ENCODE measurements at places on chromosomes 13 and 19.

- H3K4me1 ChIP-seq, result no peaks in the 10 kb centered on the region
- H3K27ac ChIP-seq, result no peak overlapping the region
- no peak for DNase-seq
- peaks cover 10% of the 10 kb centered on the region for H3K36me3 ChIP-seq
- H3K4me3 ChIP-seq, result no peak overlapping the region
These were observed 18.9 kb downstream of the ZNF563 start for GRCh38 chr19:12314553-12314952.

DNA sequence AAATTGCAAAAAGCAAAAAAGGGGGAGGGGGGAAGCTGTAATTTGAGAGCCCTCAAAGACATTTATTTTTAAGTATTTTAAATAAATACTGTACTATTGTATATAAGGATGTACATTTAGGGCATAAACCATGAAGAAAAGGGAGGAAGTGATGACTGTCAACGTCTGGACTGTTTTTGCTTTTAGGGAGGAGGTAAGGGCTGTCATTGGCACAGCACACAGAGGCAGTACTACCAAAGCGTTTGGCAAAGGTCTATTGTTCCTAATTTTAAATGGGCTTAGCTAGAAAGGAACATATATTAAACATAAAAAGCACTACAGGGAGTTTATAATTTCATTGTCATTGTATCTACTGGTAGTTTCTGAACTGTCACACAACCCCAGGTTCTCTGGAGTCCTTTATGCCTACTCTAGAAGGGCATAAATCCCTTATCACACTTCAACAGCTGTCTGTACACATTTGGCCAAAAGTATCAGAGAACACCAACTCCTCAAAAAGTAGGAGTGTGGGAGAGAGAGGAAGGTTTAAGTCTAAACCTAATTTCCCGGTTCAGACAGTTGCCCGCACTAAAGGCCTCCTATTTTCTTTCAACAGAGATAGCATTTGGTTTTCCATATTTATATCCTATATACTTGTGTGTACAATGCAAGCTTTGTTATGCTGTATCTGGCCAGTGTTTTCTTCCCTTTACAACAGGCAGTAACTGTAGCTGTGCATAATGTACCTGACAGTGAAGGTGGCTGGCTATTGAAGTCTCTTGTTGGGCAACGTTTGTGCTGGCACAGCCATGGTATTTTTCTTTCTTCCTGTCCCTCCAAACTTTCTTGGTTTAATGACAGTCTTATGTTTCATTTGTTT lies 406.2 kb downstream of the KLF5 start:
- no peak overlapping the region for H3K27ac ChIP-seq
- no peaks in the 10 kb centered on the region for H3K4me1 ChIP-seq
- H3K36me3 ChIP-seq, result no peaks in the 10 kb centered on the region
- no peak overlapping the region for H3K4me3 ChIP-seq

GRCh38 chr13:101919541-101920181 lies 467.2 kb downstream of the ITGBL1 start:
- H3K4me1 ChIP-seq, result peaks cover 2% of the 10 kb centered on the region
- no peak overlapping the region for H3K4me3 ChIP-seq
- H3K36me3 ChIP-seq, result no peaks in the 10 kb centered on the region
- DNase-seq, result no peak
- peaks cover 76% of the 10 kb centered on the region for H3K27me3 ChIP-seq

DNA sequence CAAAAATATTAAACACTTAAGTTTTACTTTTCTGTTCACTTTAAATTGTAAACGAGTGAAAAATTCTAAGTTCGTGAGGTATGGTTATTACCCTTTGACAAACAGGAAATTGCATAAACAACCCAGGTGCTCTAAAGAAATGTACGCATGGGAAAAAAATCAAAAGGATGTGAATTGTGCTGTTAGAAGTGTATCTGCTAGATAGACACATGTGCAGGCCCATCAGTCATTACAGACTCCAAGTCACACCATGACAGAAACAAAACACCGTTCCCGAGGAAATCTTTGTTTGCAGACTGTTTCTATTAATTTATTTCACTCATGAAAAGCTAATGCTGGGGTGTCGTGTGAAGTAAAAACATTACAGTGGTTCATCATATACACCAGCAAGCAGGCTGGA lies 17.0 kb upstream of the DOCK9 start:
- H3K27me3 ChIP-seq, result peaks cover 5% of the 10 kb centered on the region
- H3K36me3 ChIP-seq, result no peaks in the 10 kb centered on the region
- no peak for DNase-seq
- no peak overlapping the region for H3K4me3 ChIP-seq
- H3K27ac ChIP-seq, result no peak overlapping the region

GRCh38 chr19:56603829-56604228 lies 8.7 kb downstream of the ZNF71 start:
- no peak overlapping the region for H3K4me3 ChIP-seq
- peaks cover 13% of the 10 kb centered on the region for H3K36me3 ChIP-seq
- H3K27ac ChIP-seq, result no peak overlapping the region
- no peaks in the 10 kb centered on the region for H3K27me3 ChIP-seq
- H3K4me1 ChIP-seq, result no peaks in the 10 kb centered on the region

GRCh38 chr13:113762075-113762474 lies 3.0 kb downstream of the TMEM255B start:
- no peaks in the 10 kb centered on the region for H3K36me3 ChIP-seq
- no peak for DNase-seq
- peaks cover 15% of the 10 kb centered on the region for H3K4me1 ChIP-seq
- no peak overlapping the region for H3K4me3 ChIP-seq
- no peak overlapping the region for H3K27ac ChIP-seq

- peaks cover 20% of the 10 kb centered on the region for H3K36me3 ChIP-seq
- no peak overlapping the region for H3K4me3 ChIP-seq
- no peaks in the 10 kb centered on the region for H3K27me3 ChIP-seq
- peak; percentile 89 for DNase-seq
- peaks cover 35% of the 10 kb centered on the region for H3K4me1 ChIP-seq
These were observed 18.6 kb downstream of the DEDD2 start for GRCh38 chr19:42198676-42199439.

- H3K27me3 ChIP-seq, result no peaks in the 10 kb centered on the region
- no peak for DNase-seq
- H3K36me3 ChIP-seq, result no peaks in the 10 kb centered on the region
- H3K4me3 ChIP-seq, result no peak overlapping the region
- no peak overlapping the region for H3K27ac ChIP-seq
These were observed 342.7 kb downstream of the LMO7 start for GRCh38 chr13:75978818-75979217.

GRCh38 chr13:45872566-45872965 lies 21.0 kb upstream of the SIAH3 start:
- H3K4me1 ChIP-seq, result no peaks in the 10 kb centered on the region
- no peaks in the 10 kb centered on the region for H3K36me3 ChIP-seq
- H3K27me3 ChIP-seq, result no peaks in the 10 kb centered on the region
- no peak for DNase-seq
- H3K27ac ChIP-seq, result no peak overlapping the region
- H3K4me3 ChIP-seq, result no peak overlapping the region

GRCh38 chr19:10748195-10748926 lies 30.5 kb downstream of the DNM2 start:
- no peaks in the 10 kb centered on the region for H3K27me3 ChIP-seq
- H3K4me1 ChIP-seq, result peaks cover 25% of the 10 kb centered on the region
- H3K27ac ChIP-seq, result no peak overlapping the region
- DNase-seq, result no peak

- H3K4me3 ChIP-seq, result no peak overlapping the region
- no peaks in the 10 kb centered on the region for H3K27me3 ChIP-seq
- DNase-seq, result no peak
- H3K27ac ChIP-seq, result no peak overlapping the region
- no peaks in the 10 kb centered on the region for H3K4me1 ChIP-seq
These were observed 40.2 kb downstream of the CARS2 start for GRCh38 chr13:110665491-110666254.

DNA sequence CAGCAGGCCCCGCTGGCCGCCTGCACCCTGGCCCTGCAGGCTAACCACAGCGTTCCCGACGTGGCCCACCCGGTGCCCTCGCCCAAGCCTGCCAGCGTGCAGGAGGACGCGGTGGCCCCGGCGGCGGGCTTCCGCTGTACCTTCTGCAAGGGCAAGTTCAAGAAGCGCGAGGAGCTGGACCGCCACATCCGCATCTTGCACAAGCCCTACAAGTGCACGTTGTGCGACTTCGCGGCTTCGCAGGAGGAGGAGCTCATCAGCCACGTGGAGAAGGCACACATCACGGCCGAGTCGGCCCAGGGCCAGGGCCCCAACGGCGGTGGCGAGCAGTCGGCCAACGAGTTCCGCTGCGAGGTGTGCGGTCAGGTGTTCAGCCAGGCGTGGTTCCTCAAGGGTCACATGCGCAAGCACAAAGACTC lies 72.1 kb downstream of the ZNF536 start:
- peaks cover 4% of the 10 kb centered on the region for H3K27me3 ChIP-seq
- H3K36me3 ChIP-seq, result no peaks in the 10 kb centered on the region
- H3K4me1 ChIP-seq, result peaks cover 2% of the 10 kb centered on the region
- no peak overlapping the region for H3K27ac ChIP-seq

GRCh38 chr19:19463348-19464117 lies 51.8 kb downstream of the TSSK6 start:
- H3K4me3 ChIP-seq, result no peak overlapping the region
- peak; percentile 67 for DNase-seq
- peaks cover 55% of the 10 kb centered on the region for H3K4me1 ChIP-seq
- peak overlapping the region; percentile 10 for H3K27ac ChIP-seq
- H3K36me3 ChIP-seq, result peaks cover 23% of the 10 kb centered on the region

DNA sequence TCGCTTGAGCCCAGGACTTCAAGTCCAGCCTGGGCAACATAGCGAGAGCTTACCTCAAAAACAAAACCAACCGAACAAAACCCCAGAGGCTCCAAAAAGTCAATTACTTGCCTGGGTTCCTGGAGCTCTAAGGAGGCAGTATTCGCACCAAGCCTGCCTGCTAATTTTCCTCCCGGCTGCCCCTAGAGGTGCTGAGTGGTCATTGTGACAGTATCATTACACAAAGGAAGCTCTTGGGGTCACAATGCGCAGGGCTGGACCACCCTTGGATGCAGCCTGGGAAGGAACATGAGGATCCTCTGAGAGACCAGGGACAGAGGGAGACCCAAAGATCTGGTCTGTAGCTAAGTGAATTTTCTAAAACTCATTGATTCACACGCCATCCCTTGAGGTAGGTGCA lies 8.5 kb upstream of the PEX11G start:
- H3K27ac ChIP-seq, result no peak overlapping the region
- no peaks in the 10 kb centered on the region for H3K4me1 ChIP-seq
- H3K4me3 ChIP-seq, result no peak overlapping the region
- H3K36me3 ChIP-seq, result no peaks in the 10 kb centered on the region

- no peak overlapping the region for H3K4me3 ChIP-seq
- H3K27me3 ChIP-seq, result no peaks in the 10 kb centered on the region
- no peaks in the 10 kb centered on the region for H3K4me1 ChIP-seq
These were observed 15.0 kb downstream of the ZSCAN18 start for GRCh38 chr19:58083021-58083420.

All from common myeloid progenitor, CD34-positive (primary cell).